Cardiac muscle cell (in vitro differentiated cells and primary cell): ENCODE measurements at places on chromosomes 7 and 10.

DNA sequence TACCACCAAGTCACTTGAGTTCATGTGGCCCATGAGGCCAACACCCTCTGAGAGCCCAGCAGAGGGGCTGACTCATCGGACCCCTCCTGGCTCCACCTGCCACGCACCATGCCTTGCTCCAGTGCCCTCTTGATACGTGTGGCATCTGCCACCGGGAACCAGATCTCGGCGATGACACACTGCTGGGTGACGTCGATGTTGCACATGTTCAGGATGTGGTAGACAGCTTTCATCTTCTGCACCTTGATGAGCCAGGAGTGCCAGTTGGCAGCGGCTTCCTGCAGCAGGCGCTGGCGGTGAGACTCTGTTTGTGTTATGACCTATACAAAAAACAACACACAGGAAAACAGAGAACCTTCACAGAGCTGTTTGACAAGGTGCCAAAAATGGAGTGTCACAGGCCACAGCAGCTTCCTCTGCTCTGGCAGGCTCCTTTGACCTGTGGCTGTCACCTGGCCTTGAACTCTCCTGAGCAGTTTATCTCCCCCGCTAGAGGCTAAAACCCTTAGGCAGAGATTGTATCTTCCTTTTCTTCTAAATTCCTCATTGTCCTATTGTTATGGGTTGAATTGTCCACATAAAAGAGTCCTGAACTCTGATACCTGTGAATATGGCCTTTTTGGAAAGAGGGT, 45.2 kb upstream of the TMEM213 start:
- no peak for DNase-seq
- H3K27me3 ChIP-seq = no peaks in the 10 kb centered on the region
- H3K4me1 ChIP-seq = peaks cover 17% of the 10 kb centered on the region
- H3K4me3 ChIP-seq = no peak overlapping the region
- H3K27ac ChIP-seq = peak overlapping the region; percentile 51

GRCh38 chr10:31707093-31708039, 221.3 kb downstream of the ARHGAP12 start:
- no peaks in the 10 kb centered on the region for H3K27me3 ChIP-seq
- peak; percentile 80 for DNase-seq
- H3K36me3 ChIP-seq = no peaks in the 10 kb centered on the region
- peaks cover 17% of the 10 kb centered on the region for H3K4me1 ChIP-seq
- H3K4me3 ChIP-seq = no peak overlapping the region
- H3K27ac ChIP-seq = peak overlapping the region; percentile 38

DNA sequence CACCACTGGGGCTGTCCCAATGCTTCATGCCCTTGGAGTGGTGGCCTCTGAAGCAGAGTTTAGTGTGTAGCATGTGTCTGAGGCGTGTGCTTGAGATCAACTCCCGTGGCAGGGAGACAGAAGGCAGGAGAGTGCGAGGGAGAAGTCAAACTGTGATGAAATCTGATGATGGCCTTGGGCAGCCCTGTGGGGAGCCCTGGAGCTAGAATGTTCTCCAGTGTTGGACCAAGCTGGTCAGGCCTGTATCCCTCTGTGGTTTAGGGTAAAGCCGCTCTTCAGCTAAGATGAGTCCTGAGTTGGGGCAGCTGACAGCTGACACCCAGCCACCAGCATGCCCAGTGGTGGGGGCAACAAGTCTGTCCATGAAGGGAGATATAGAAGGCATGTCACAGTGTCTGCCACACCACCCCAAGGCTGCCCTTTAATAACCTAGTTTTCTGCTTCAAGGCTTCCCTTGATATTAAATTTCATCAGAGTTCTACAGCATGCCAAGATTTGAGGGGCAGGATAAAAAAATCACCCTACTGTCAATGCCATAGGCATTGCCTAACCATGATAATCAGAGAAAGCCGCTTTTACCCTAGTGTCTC, 170.5 kb upstream of the SVIL start:
- no peaks in the 10 kb centered on the region for H3K4me1 ChIP-seq
- no peaks in the 10 kb centered on the region for H3K27me3 ChIP-seq
- H3K4me3 ChIP-seq = no peak overlapping the region
- no peak overlapping the region for H3K27ac ChIP-seq
- no peak for DNase-seq

- H3K4me3 ChIP-seq = peak overlapping the region; percentile 49
- peak; percentile 20 for DNase-seq
- peaks cover 6% of the 10 kb centered on the region for H3K36me3 ChIP-seq
- H3K27ac ChIP-seq = no peak overlapping the region
- H3K27me3 ChIP-seq = no peaks in the 10 kb centered on the region
These were observed 922 bp downstream of the PPA1 start for GRCh38 chr10:70232155-70232858.

DNA sequence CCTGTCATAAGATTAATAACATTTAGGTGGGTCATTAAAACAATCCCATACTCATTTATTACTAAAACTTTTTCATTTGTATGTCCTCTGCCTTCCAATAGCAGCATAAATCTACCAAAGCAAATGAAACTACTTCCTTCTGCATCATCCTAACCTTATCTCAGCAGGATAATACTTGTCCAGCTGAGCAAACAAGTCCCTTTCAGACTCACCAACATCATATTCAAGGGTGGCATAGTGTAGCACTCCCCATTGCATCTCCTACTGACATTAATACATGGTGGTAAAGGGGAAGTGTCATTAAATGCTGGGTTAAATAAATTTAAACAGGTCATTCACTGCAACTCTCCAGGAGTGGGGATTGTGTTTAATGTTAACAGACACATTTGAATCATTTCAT, 3.4 kb upstream of the MINDY3 start:
- H3K27ac ChIP-seq = no peak overlapping the region
- no peak overlapping the region for H3K4me3 ChIP-seq
- no peak for DNase-seq
- peaks cover 7% of the 10 kb centered on the region for H3K4me1 ChIP-seq
- no peaks in the 10 kb centered on the region for H3K36me3 ChIP-seq
